ENCODE measurements at places on chromosomes 6 and 20.

GRCh38 chr20:51628533-51629398 lies 86.2 kb upstream of the NFATC2 start:
- no peak for DNase-seq

- DNase-seq: no peak
Observed at GRCh38 chr6:151627689-151628444, 134.1 kb downstream of the CCDC170 start.

- DNase-seq: no peak
Observed at GRCh38 chr6:129497481-129498441, 212.2 kb downstream of the ARHGAP18 start.

DNA sequence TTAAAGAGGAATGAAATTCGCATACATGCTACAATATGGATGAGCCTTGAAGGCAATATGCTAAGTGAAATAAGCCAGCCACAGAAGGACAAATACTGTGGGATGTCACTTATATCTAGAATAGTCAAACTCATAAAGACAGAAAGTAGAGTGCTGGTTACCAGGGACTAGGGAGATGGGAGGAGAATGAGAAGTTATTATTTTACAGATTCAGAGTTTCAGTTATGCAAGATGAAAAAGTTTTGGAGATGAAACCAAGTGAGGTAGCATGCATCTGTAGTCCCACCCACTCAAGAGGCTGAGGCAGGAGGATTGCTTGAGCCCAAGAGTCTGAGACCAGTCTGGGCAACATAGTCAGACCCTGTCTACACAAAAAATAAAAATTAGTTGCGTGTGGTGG lies 82.5 kb upstream of the ARID1B start:
- no peak for DNase-seq

DNA sequence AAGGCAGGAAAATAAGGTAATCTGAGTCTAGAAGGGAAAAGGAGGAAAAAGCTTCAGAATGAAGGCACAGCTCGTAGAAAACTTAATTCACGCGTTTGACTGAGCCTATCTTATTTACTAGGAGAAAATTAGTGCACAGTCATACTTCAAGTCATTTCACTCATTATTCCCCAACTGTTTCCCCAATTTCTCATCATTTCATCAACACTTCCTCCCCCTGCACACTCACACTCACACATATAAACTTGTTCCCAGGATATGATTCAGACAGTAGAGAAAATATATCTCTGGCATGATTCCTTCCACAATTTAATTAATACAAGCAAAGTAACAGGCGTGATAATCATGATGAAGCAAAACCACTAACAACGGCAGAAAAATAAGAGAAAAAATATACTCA lies 94.5 kb upstream of the F13A1 start:
- no peak for DNase-seq

- DNase-seq: no peak
Observed at GRCh38 chr20:46550461-46550860, at the start of gene OCSTAMP. TSS of gene OCSTAMP (minus strand) at chr20:46550654. CDS start at chr20:46550560, 94 bp downstream.

GRCh38 chr20:45156713-45157112 lies 18.0 kb upstream of the PI3 start:
- no peak for DNase-seq

DNA sequence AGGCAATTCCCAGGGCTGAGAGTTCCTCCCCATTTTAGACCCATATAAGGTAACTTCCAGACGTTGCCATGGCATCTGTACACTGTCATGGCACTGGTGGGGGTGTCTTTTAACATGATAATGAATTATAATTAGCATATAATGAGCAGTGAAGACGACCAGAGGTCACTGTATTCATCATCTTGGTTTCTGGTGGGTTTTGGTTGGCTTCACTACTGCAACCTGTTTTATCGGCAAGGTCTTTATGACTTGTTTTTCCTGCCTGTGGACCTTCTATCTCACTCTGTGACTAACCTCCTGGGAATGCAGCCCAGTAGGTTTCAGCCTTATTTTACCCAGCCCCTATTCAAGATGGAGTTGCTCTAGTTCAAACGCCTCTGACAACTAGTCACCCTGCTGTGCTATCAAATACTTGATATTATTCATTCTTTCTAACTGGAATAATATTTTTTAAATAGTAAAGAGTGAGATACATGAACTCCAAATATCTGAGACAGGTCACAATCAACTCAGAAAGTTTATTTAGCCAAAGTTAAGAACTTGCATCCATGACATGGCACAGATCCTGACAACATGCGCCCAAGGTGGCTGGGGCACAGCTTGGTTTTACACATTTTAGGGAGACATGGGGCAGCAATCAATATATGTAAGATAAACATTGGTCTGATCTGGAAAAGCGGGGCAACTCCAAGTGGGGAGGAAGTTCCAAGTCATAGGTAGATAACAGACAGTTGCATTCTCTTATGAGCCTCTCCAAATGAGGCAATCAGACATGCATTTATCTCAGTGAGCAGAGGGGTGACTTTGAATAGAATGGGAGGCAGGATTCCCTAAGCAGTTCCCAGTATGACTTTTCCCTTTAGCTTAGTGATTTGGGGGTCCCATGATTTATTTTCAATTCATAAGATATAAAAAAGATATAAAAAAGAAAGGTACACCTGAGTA lies 1.2 kb upstream of the UFL1 start:
- no peak for DNase-seq

DNA sequence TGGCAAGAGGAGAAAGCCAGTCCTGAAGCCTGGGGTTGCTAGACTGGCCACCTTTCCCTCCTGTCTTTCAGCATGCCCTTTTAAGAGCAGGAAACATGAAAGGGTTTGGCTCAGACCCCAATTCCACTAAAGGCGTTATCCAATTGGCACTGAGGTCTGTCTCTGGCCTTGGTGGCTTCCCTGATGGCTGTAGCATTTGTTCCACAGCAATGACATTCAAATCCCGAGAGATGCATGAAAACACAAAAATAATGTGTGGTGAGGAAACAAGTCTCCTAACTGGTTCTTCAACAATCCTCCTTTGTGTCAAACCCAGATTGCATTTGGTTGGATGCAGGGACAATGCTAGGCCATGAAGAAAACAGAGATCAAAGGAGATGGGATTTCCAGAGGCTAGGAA lies 56.5 kb upstream of the ADTRP start:
- DNase-seq: no peak

DNA sequence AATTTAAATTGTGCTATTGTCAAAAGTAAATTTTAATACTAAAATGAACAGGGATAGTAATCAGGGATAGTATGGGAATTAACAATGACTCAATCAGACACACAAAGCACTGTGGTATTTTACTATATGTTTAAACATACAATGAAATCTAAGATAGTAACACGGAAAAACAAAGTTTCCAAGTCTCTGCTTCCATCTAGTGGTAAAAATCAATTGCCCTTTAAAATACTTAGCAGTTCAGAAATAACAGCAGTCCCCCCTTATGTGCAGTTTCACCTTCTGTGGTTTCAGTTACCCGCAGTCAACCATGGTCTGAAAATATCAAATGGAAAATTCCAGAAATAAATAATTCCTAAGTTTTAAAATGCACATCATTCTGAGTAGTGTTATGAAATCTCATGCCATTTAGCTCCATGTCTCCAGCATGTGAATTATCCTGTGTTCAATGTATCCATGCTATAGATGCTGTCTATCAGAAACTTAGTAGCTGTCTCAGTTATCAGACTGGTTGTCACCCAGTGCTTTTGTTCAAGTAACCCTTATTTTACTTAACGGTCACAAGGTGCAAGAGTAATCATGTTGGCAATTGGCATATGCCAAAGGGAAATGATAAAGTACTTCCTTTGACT lies 58.5 kb downstream of the AHI1 start:
- DNase-seq: peak; percentile 18

DNA sequence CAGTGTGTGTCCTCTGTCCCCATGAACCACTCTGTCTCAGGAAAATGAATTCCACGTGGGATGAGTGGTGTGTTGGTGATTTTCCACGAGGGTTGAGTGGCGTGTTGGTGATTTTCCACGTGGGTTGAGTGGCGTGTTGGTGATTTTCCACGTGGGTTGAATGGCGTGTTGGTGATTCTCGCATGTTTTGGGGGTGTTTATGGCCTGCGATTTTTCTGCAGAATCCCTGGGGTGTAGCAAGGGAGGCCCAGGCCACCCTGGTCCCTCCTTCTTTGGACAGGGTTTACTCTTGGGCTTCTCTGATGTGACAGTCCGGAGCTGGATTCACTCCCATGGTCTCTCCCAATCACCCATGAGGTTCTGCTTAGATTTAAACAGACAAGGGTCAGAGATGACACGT lies 90.6 kb upstream of the FRMD1 start:
- no peak for DNase-seq

DNA sequence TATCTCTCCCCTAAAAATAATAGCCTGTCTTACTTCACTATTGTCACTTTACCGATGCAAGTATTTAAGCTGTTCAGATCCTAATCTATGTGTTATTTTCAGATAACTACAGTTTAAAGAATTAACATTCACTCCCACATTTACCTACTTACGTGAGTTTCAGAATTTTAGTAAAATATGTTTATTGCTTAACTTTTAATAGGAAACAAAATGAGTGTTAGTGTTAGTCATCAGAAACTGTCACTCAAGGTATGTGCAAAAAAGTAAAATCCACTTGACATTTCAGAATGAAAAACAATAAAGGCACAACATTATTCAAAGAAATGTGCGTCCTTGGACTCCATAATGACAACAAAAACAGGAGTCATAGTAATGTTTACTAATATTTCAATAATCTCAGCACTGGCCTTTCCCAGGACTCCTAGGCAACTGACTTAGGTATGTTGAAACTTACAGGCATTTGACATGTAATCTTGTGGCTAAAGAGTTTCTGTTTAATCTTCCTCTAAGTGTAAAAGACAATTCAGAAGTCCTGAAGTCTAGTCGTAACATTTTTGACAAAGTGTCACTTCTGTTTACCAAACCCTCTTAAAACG lies 4.5 kb downstream of the ATXN1 start:
- DNase-seq: no peak

- no peak for DNase-seq
Observed at GRCh38 chr6:70684794-70685493, 17.3 kb downstream of the SMAP1 start.

DNA sequence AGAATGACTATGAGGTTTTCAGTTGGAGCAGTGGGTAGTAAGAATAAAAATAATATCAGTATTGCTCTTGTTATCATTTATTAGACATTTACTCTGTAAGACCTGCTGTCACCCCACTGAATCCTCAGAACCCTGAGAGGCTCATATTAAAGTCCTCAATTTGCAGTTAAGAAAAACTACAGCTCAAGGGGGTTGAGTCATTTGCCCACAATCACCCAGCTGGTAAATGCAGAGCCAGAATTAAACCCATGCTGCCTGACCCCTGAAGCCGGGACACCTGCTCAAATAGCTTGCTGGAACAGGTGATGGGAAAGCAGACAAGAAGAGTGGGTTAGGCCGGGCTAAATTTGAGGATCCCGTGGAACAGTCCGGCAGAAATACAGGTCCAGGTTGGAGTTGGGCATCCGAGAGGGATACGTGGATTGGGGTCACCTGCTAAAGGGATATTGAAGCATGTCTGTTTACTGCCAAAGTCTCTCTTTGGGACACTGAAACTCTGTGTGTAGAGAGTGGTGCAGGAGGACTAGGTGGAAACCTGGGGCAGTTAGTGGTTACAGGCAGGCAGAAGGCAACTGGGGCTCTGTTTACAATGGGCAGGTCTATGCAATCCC lies 344.1 kb downstream of the CDC5L start:
- DNase-seq: no peak

- DNase-seq: no peak
Observed at GRCh38 chr6:70389261-70389660, 24.0 kb upstream of the FAM135A start.

GRCh38 chr6:145119081-145119480 lies 616.2 kb downstream of the EPM2A start:
- no peak for DNase-seq

DNA sequence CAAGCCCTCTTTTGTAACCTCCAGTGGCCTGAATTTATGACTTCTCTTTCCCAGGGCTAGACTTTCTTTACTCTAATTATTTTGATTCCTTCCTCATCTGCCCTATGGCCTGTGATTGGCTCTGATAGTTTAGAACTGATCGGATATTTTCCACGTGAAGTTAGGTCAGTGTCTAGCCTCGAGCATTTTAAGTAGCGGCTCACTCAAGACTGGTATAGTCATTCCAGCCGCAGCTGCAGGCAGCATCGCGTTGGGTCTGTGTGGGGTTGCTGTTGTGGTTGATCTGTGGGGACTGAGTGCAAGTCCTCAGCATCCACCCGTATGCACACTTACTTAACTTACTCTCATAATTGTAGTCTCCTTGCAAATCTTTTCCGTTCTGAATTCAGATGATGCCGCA lies 105.7 kb downstream of the SMOC2 start:
- DNase-seq: no peak

GRCh38 chr6:8483650-8484049 lies 48.3 kb upstream of the SLC35B3 start:
- DNase-seq: no peak

GRCh38 chr6:41656002-41656691 lies 17.9 kb downstream of the MDFI start:
- no peak for DNase-seq

GRCh38 chr20:49148601-49149000 lies 39.5 kb downstream of the STAU1 start:
- DNase-seq: no peak

GRCh38 chr20:21548390-21549035 lies 34.6 kb upstream of the NKX2-2 start:
- no peak for DNase-seq

DNA sequence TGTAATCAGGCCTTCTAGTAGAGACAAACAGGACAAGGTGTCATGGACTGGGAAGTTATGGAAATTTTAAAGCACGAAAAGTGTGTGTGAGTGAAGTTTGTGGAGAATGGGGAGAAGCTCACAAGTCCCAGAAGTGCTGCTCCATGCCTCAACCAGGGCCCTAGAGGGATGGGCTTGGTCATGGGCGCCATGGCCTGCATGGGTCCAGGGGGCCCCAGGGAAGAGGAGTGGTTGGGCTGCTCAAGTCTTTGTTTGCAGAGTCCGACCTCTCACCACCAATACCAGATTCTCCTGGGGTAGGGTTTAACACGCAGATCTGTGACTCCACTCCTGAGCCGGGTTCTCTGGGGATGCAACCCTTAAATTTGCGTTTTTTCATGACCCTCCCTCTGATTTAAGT lies 88.4 kb downstream of the FAM120B start:
- no peak for DNase-seq

All from germinal center (tissue), 1 donor.